ENCODE measurements at places on chromosomes 1 and 21.

- no peak for DNase-seq
These were observed 68.5 kb upstream of the PLXNA2 start for GRCh38 chr1:208312706-208313105.

DNA sequence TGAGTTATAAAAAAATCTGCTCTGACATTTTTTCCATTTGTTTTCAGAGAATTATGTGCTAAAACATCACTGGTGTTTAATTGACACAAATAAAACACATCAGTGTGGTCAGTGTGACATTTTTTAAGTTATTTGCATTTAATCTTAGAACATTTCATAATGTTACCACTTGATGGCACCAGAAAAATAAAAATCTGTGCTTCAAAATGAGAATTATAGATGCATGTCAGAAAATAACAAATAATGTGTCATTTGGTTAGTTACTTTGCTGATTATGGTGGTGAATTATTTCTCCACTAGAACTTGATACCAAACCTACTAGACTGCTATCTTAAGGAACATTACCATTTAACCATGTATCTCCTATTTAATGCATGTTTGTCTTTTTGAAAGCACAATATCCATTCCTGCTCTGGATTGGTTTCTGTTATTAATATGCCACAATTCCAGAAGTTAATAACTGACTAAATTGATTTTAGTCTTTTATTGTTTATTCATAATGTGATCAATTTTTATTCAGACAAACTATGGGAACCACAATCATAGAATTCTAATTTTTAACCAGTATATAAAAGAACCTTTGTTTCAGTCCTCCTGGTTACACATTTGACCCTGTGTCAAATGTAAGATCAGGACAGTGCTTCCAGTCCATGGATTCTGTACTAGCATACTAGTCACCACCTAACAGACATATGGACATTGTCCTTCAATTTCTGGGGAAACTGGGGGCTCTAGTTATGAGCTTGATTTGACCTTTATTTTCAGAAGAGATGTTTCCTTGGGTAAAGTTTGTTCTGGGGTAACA, 81.0 kb downstream of the RPS6KC1 start:
- DNase-seq = no peak

GRCh38 chr1:212514056-212514614, 81.4 kb downstream of the NENF start:
- DNase-seq = peak; percentile 77

GRCh38 chr1:169364948-169365347, 2.6 kb downstream of the NME7 start:
- DNase-seq = no peak

- peak; percentile 78 for DNase-seq
These were observed 46.9 kb downstream of the HLX start for GRCh38 chr1:220926146-220926545.

GRCh38 chr1:193241132-193241827, 54.9 kb upstream of the B3GALT2 start:
- DNase-seq = no peak

- no peak for DNase-seq
These were observed 57.5 kb downstream of the ERG start for GRCh38 chr21:38440746-38441145.

DNA sequence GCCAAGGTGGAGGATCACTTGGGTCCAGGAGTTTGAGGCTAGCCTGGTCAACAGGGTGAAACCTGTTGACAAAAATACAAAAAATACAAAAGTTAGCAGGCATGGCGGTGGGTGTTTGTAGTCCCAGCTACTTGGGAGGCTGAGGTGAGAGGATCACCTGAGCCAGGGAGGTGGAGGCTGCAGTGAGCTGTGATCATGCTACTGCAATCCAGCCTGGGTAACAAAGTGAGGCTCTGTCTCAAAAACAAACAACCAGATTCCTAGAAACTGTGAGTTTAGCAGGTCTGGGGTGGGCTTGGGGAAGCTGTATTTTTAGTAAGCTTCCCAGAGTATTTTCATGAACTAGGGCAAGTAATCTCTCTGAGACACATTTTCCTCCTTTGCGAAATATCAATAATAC, 5.2 kb upstream of the MYOM3 start:
- DNase-seq = no peak

DNA sequence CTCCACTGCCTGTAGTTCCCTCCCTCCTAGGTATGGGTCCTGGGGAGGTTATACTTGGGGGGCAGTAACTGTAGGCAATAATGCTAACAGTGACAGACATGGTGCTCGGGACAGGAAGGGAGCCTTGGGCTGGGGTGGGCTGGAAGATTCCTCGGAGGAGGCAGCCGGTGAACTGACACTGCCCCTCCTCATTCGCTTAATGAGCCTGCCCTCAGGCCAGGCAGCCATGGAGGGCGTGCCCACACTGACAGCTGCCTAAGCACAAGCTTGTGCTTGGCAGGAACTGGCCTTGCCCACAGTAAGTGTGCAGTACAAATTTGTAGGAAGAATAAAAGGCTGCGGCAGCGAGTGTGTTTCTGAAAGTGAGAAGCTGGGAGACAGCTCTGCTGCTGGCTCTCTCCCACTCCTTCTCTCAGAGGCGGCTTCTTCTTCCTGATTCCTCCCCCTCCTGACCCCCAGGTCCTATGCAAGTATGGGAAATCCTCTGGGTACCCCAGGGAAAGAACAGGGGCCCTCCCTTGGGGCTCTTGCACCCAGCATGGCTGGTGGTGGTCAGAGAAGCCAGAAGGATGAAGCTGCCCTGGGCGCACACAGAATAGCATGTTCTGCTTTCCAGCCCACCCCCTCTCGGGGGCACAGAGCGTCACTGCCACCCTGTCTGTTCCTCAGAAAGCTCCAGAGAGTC, 23.6 kb downstream of the OPTC start:
- DNase-seq = no peak

- DNase-seq = no peak
These were observed 29.7 kb upstream of the LGALS8 start for GRCh38 chr1:236494082-236494481.

- DNase-seq = no peak
These were observed 70.8 kb downstream of the TIAM1 start for GRCh38 chr21:31273278-31273677.

DNA sequence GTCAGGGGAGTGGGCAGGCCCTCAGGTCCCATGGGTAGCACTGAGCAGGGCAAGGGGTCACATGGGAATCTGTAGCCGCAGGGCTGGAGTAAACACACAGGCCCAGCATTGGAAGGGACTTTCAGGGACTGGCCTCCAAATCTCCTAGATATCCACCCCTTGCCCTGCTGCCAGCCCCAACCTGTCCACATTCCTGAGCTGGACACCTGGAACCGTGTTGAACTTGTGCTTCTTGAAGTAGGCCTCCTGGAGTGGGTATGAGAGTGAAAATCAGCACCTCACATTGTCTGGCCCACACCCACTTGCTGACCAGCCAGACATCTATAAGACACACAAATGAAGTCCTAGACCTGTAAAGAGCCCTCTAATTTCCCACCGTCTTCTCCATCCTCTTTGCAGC, 7.7 kb downstream of the POMGNT1 start:
- no peak for DNase-seq

GRCh38 chr1:214688891-214689290, 85.9 kb downstream of the CENPF start:
- DNase-seq = no peak

DNA sequence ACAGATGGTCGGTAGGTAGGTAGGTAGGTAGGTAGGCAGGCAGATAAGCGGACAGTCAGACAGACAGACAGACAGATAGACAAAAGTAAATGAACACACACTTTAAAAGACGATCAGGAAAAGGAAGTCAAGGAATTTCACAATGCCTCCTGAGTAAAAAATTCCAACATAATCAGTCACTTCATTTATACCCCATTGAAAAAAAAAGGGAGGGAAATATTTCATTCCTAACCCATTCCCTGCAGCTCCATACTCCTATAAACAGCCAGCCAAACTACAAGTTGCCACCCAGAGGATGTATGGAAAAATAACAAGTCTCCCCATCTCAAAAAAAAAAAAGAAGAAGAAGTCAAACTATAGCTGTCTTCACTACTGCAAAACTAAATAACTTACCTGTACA, 43.4 kb downstream of the ZZZ3 start:
- no peak for DNase-seq

DNA sequence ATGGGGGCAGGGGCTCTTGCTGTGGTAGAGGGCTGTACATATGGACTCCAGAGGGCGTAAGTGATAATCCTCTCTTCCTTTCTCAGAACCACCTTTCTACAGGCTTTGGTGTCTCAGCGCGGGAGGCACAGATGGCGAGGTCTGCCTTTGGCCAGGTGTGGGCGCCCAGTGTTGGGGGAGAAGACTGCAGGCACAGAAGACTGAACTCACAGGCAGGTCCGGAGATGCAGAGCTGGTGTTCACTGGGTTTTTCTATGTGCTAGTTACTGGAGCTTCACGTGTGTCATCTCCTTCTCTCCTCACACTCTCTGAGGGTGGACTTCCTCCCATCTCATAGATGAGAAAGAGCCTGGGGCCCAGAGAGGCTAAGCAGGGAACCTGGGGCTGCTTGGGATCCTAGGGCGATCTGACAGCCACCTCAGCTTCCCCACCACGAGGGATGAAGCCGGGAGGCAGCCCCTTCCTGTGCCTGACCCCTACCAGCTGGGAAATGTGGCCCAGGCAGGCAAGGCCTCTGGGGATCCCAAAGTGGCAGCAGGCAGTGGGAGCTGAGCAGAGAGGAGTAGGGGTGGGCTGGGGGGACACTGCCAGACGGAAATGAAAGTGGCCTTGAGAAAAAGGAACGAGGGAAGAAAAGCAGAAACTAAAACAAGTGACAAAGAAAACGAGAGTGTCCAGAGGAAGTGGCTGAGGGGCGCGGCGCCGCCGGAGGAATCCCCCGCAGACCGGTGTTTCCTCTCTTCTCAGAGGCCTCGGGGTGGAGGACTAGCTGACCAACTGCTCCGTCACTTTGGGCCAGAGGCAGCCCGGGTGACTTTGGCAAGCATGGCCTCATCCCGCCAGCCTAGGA, 191.6 kb downstream of the HIVEP3 start:
- DNase-seq = no peak

- DNase-seq = no peak
These were observed 27.5 kb downstream of the RGS8 start for GRCh38 chr1:182656842-182657397.

GRCh38 chr21:31606081-31606874, 53.2 kb upstream of the SOD1 start:
- DNase-seq = no peak

DNA sequence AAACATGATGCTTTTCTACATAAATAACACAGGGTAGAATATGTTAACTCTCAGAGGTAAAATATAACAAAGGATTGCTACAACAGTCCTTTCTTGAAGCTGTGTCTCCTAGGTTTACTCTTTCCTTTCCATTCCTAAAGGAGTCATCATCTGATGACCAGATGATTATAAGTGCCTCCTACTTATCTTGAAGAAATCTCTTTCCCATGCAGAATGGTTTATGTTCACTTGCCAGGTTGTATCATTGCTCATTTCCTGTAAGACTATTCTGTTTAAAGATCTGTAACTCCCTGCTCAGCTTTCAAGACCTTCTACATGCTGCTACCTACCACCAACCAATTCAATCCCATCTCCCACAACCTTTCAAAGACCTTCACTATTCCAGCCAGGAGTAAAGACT, 51.5 kb upstream of the PTCH2 start:
- no peak for DNase-seq

- DNase-seq = peak; percentile 39
These were observed 60.4 kb downstream of the IL12RB2 start for GRCh38 chr1:67368046-67368514.

- DNase-seq = no peak
These were observed 45.3 kb upstream of the PLPPR4 start for GRCh38 chr1:99218999-99219398.
